ENCODE measurements at places on chromosomes 7 and 10.

- no peak for DNase-seq
Observed at GRCh38 chr10:124870854-124871425, 69.3 kb downstream of the ABRAXAS2 start.

GRCh38 chr7:75928568-75928914 is 13.6 kb downstream of the POR start:
- no peak for DNase-seq

DNA sequence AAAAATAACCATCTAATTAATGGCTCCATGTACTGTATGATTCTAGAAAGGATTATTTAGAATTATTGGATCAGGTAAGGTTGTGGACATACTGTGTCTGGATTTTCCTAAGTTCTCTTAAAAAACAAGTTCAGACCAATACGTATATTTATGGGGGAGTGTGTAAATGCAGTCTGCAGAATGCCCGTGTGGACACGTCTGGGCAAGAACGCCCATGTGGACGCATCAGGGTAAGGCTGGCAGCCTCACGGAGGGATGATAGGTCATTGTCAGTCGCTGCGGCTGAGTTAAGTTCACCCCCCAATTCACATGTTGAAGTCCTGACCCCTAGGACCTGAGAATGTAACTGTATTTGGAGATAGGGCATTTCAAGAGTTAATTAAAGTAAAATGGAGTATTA is 160.0 kb upstream of the SHH start:
- no peak for DNase-seq

- no peak for DNase-seq
Observed at GRCh38 chr7:94409200-94409948, 14.7 kb downstream of the COL1A2 start.
